ENCODE measurements at places on chromosomes 11 and 22. TPM values are rescaled to one million over a fixed set of nuclear protein-coding genes. Genes with fewer than 3 reads are reported as not detected.

Gene OR5D14
- not detected for total RNA-seq

Gene MAPK1
- total RNA-seq, result 158 TPM

Gene KCTD14
- 0.47 TPM for total RNA-seq

DNA sequence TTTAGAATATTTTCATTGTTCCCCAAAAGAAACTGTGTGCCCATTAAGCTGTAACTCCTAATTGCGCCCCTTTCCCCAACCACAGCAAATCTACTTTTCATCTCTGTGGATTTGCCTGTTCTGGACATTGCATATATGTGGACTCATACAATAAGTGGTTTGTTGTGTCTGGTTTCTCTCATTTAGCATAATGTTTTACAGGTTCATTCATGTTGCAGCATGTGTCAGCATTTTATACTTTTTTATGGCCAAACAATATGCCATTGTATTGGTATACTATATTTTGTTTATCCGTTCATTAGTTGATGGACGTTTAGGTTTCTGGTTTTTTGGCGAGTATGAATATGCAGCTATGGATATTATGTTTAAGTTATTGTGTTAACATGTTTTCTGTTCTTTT, 23.8 kb downstream of the NUCB2 start:
- no peak for DNase-seq
- H3K4me3 ChIP-seq, result no peak overlapping the region
- H3K27ac ChIP-seq, result no peak overlapping the region
- peaks cover 14% of the 10 kb centered on the region for H3K36me3 ChIP-seq
- H3K27me3 ChIP-seq, result no peaks in the 10 kb centered on the region

GRCh38 chr11:69640260-69640994, 529 bp upstream of the CCND1 start:
- peaks cover 27% of the 10 kb centered on the region for H3K4me1 ChIP-seq
- DNase-seq, result peak; percentile 63
- peak overlapping the region; percentile 96 for H3K4me3 ChIP-seq
- H3K36me3 ChIP-seq, result peaks cover 25% of the 10 kb centered on the region
- peaks cover 27% of the 10 kb centered on the region for H3K27me3 ChIP-seq

DNA sequence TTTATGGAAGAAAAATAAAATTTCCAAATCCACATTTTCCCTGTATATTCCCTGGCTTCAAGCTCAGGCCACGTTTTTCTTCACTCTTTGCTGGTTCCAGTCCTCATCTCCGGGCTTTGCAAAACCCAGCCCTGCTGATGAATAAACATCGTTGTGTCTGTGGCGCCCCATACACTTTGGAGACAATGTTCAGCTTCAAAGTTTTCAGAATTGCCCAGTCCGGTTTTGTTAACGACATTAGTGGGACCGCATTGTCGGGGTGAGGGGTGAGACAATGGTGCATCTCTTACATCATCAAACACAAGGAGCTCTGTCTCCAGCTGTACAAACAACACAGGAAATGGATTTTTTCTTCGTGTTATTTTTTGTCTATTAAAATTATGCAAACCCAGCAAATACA, 53.4 kb upstream of the HTATIP2 start:
- H3K4me1 ChIP-seq, result no peaks in the 10 kb centered on the region
- peaks cover 20% of the 10 kb centered on the region for H3K27me3 ChIP-seq
- H3K27ac ChIP-seq, result no peak overlapping the region
- no peak for DNase-seq
- no peaks in the 10 kb centered on the region for H3K36me3 ChIP-seq

Data from HFFc6 (cell line).